DMS153 (cell line): ENCODE measurements at places on chromosomes 7 and 10.
A peak's percentile ranks its signal among the peaks of the same experiment; 100 is the strongest.

GRCh38 chr7:143222782-143223181 is 945 bp downstream of the TAS2R40 start:
- DNase-seq, result no peak

- no peak for DNase-seq
These were observed 66.3 kb upstream of the KLF6 start for GRCh38 chr10:3850999-3851937.

GRCh38 chr7:47452715-47453092 is 129.2 kb downstream of the TNS3 start:
- no peak for DNase-seq

- DNase-seq, result no peak
These were observed 22.1 kb downstream of the RAB18 start for GRCh38 chr10:27526242-27526641.

- peak; percentile 36 for DNase-seq
These were observed 472.9 kb upstream of the COBL start for GRCh38 chr7:51789489-51789888.

- no peak for DNase-seq
These were observed 17.1 kb upstream of the CPA1 start for GRCh38 chr7:130363026-130363847.

DNA sequence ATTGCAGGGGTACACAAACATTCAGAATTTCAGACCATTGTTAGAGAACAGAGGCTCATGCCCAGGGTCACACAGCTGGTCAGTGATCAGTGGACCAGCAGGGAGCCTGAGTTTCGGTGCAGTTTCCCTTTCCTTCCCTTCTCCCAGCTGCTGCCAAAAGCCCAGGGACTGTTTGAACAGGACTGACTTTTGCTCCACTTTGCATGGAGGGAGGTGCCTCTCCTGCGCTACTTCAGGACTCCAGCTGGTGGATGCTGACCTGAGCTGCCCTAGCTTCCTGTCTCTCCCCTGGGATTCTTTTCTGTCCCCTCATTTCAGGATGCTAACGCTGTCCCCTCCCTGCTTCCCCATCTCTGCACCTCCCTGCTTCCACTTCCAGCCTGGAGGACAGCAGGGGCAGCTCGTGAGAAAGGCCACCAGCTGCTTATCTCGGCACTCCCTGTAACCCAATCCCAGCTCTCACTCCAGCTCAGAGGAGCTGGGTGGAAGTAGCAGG is 14.5 kb downstream of the SH2D4B start:
- peak; percentile 52 for DNase-seq

DNA sequence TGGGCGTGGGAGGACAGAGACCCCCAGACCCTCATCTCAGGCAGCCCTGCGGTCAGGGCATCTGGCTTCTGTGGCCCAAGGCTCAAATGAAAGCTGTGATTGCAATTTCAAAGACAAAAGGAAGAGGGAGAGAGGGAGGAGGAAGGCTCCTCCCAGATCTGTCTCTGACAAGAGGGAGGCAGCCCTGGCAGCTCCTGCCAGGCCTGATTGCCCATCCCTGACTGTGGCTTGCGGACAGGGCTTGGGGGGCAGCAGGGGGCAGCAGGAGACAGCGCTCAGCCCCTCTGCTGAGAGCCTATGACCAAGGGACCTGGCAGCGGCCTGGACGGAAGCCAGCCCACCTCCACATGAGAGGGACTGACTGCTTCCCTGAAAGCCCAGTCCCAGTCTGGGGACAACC is 91.8 kb downstream of the PTPRN2 start:
- DNase-seq, result peak; percentile 12

DNA sequence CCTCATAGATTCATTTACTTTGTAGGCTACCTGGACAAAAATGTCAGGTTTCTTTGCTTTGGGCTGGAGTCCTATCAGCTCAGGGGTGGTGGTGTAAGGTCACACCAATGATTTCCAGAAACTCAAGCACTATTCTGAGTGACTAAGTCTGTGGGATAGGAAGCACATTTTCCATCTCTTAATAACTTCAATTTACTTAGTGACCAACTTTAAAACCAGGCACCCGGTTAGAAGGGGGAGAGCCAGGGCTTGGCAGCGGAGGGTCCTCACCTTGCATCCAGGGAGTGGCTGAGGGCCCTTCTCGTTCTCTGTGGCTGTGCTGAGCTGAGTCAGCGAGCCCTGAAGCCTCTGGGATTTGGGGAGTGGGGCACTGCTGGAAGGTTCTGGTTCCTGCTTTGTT is 6.7 kb downstream of the CHST3 start:
- DNase-seq, result no peak

- DNase-seq, result no peak
These were observed 125.3 kb upstream of the PARD3 start for GRCh38 chr10:34940436-34940835.

DNA sequence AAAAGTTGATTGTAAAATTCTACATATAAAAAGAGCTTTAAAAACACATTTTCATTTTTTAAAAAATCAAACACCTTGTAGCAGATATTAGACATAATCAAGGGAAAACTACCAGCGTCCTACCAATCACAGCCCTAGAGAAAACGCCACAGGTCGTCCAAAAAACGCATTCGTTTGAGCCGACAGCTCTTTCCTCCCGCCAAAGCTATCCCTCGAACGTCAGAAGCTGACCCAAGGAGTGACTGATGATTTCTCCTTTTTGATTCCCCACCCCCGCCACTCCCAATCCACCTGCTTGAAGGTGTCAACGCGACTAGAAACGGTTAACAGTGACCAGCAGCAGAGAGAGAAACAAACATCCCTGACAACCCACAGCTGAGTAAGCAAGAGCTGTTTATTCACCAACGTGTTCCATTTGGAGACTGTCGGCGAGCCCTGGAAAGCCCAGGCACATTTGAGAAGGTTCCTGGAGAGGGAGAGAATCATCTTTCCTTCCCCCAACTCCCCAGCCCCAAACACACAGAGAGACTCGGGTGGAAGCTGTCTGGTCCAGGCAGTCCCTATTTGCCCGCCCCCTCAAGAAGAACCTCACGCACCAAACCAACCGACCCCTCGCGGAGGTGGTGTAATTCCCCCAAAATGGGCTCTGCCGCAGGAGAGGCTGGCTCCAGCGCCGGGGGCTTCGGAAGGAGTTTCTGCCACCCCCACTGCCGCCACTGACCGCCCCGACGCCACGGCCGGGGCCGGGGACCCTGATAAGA is 622 bp downstream of the CPEB3 start:
- DNase-seq, result peak; percentile 76

DNA sequence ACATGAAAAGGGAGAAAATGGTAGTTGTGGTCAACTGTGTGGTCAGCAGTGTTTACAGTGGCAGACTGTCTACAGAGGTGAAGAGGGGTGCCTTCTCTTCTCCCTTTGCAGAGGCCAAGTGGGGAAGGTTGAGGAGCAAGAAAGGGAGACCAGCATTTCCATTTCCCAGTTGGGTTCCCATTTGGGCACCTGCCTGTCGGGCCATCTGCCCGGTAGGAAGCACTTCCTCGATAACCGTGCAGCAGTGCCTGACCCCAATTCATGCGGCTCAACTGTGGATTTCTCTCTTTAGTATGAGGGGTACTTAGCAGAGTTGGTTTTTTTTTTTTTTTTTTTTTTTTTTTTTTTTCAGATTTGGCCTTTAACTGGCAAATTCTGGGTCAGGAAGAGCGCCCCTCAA is 127.0 kb downstream of the CCDC3 start:
- DNase-seq, result no peak

- DNase-seq, result no peak
These were observed 72.9 kb downstream of the ITIH5 start for GRCh38 chr10:7593905-7594304.

DNA sequence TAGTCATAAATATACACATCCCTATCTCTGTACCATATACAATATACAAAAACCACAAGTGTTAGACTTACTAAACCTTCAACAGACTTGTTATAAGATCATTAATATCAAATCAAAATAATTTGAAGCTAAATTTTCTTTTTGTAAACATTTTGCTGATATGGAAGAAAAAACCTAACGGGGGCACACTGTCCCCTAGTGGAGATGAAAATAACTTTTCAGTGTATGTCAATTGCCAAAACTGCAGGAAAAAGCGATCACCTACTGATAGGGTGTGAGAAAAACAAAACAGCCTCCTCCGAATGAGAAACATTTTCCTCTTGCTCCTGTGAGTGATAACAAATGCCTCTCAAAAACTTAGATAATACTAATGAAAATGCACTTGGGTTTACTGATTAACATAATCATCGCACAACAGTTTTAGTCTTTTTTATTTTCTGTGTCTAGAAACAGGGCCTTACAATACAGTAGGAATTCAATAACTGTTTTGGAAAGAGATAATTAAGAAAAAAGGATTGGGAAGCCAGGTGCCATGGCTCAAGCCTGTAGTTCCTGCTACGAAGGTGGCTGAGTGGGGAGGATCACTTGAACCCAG is 322.7 kb downstream of the CRPPA start:
- DNase-seq, result no peak

GRCh38 chr7:135359615-135360014 is 126.0 kb downstream of the STRA8 start:
- DNase-seq, result no peak

GRCh38 chr7:27361522-27361921 is 118.9 kb downstream of the EVX1 start:
- DNase-seq, result no peak

DNA sequence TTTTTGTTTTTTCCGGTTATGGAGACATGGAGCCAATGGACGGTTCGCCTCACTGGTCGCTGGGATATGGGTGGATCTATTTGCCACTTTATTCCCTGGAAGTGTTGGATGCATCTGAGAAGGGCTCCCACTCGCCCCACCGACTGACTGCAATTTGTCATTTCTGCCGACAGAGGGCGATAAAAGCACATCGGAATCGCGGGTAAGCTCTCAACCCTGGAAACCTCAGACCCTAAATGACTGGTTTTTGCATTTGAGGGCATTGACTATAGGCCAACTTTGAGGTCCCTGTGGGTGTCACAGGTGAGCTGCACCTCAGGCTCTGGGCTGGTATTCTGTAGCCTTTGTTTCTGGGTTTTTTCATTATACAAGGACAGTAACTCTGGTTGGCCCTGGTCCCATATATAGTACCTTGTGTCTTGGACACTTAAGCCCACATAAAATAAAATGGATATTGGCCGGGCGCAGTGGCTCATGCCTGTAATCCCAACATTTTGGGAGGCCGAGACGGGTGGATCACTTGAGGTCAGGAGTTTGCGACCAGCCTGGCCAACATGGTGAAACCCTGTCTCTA is 11.9 kb upstream of the OPALIN start:
- peak; percentile 4 for DNase-seq

- no peak for DNase-seq
These were observed 8.8 kb downstream of the GRK5 start for GRCh38 chr10:119216127-119216526.

DNA sequence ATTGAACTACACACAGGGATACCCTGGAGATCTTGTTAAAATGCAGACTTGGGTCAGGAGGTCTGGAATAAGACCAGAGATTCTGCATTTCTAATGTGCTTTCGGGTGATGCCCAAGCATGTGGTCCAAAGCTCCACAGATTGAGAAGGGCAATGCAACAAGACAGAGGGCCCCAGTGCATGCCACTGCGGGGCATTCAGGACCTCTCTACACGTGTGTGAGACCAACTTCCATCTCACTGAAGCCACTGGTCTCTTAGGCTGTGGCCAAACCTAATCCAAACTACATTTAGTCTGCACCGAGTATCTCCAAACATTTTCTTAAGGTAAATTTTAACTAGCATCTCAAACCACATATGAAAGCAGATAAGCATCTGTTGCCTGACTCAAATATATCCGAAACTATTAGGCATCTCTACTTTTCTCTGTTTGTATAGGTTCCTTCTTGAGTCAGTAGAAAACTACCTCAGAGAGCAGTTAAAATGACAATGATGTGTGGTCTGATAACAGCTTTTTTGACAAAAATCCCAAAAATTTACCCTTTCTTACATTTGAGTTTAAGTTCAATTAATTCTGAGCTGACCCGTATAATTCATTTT is 107.5 kb downstream of the ELMO1 start:
- no peak for DNase-seq

DNA sequence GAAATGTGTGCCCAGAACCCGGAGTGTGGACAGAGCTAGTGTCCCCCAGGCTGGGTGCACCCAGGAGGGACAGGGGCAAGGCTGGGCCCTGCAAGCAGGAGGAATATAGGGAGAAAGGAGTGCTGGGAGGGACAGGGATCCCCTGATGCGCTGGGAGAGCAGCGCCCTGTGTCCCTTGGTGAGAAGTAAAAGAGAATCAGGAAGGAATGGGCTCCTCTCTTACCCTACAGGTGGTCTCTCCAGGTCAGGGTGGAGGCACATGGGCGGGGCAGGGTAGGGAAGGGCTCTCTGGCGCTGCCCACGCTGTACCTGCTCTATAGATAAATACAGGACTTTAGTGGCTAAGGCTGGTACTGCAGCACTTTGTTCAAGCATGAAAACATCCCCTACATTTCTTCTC is 753.8 kb downstream of the GRID1 start:
- no peak for DNase-seq

- no peak for DNase-seq
These were observed 51.8 kb upstream of the FAM133B start for GRCh38 chr7:92641921-92642511.

- DNase-seq, result no peak
These were observed 4.8 kb upstream of the MKLN1 start for GRCh38 chr7:131322861-131323260.

DNA sequence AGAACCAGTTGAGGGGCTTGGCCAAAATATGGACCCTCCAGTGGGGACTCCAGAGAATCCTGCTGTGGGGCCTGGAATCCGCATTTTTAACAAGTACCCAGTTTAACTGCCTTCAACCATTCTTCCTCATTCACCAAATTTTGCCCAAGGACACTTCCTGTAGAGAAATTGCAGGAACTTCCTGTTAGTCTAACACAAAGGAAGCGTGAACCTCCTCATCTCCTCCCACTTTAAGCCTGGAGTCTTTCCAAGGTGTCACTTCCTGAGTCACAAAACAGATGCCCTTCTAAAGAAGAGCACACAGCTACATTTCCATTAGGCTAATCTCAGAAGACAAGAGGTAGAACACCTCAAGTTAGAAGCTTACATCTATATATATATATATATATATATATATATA is 188.4 kb downstream of the PPP1R17 start:
- DNase-seq, result peak; percentile 88

GRCh38 chr7:51160411-51160810 is 156.2 kb downstream of the COBL start:
- no peak for DNase-seq

DNA sequence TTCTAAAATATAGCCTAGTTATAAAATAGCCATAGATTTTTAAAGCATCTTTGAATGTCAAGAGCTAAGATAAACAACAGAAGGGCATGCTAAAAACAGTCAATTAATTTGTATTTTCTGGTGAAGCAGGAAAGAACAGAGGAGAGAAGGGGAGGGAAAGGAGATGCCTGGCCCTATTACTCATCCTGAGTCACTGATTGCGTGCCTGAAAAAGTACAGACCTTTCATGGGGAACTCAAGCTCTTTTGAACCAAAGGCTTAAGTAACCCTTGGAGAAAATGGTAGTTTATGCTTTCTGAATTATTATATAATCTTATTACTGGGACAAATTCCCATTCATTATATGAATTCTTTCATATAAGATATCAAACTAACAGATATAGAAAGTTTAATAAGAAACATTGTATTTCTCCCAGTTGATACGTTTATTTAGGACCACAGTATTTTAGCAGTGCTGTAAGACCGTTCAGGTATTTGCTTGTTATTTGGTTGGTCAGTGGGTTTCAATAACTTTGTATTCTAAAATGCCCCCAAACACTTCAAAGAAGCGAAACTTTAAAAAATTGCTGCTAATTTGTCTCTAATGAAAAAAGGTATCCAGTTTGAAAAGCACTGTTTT is 151.3 kb downstream of the HGF start:
- DNase-seq, result no peak

- DNase-seq, result no peak
These were observed 70.1 kb upstream of the ARHGAP21 start for GRCh38 chr10:24793648-24794379.
